Cortex of kidney (tissue), 1 donor: ENCODE measurements at places on chromosomes 13 and 19.

GRCh38 chr13:40197936-40198595, 468.4 kb downstream of the FOXO1 start:
- DNase-seq: no peak

DNA sequence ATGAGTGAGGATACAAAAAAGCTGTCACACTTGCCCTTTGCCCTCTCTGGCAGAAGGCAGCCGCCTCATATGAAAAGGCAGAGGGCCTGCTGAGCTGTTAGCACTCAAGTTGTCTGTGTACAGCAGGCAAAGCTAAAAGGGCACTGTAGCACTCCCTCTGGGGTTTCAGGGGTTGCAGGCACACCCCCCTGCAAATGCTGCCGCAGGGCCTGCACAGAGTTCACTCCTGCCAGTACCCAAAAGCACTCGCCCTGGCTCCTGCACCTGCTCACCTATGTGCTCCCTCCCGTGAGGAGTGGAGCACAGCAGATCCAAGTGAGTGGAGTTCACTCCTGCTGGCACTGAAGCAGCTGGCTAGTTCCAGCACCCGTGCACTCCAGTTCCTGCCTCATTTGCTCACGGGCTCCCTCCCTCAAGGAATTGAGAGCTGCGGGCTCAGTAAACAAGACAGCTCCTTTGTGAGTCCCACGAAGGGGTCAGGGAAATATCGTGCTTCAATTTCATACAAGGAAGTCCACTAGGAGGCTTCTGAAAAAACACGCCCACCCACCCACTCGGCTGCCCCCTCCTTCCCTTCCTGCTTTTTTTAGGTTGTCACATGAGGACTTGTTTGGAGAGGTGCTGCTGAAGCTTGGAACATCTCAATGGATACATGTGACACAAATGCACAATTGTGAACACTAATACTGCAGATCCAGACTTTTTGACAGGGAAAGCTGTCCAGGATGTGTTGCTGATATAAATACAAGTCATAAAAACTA, 9.9 kb upstream of the RCBTB2 start:
- DNase-seq: no peak

- no peak for DNase-seq
Observed at GRCh38 chr19:34712395-34713261, 21.4 kb upstream of the ZNF181 start.

DNA sequence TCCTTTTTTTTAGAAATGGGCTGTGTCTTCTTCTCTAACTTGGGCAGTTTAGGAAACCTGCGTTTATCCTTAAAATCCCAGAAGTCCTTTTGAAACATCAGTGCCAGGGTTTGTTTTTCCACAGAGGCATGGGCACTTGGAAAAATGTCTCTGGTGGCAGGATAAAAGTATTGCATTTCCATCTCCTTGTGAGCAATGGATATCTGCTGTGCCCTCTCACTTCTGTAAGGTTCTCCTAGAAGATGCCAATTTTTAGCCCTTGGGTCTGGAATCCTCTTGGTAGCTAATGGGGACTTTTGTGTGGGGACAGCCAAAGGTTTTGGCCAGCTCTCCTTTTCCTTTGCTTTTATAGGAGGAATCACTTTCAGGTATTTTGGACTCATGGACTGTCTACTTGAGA, 21.0 kb downstream of the WDR87 start:
- no peak for DNase-seq

DNA sequence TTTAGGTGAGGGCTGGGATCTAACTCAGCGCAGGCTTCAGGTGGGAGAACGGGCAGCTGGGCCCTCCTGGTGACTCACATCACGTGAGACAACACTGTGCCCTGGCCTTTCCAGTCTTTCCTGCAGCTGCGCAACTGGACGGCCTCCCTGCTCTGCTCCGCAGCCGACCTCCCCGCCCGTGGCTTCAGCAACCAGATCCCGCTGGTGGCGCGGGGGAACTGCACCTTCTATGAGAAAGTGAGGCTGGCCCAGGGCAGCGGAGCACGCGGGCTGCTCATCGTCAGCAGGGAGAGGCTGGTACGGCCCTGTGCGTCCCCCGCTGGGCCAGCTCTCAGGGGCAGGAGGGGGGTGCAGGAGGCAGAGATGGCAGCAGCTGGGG, 8.8 kb downstream of the SPPL2B start:
- no peak for DNase-seq

GRCh38 chr13:45522571-45522970, 57.8 kb downstream of the COG3 start:
- DNase-seq: no peak

GRCh38 chr13:53890696-53891095, 862.1 kb downstream of the OLFM4 start:
- no peak for DNase-seq

DNA sequence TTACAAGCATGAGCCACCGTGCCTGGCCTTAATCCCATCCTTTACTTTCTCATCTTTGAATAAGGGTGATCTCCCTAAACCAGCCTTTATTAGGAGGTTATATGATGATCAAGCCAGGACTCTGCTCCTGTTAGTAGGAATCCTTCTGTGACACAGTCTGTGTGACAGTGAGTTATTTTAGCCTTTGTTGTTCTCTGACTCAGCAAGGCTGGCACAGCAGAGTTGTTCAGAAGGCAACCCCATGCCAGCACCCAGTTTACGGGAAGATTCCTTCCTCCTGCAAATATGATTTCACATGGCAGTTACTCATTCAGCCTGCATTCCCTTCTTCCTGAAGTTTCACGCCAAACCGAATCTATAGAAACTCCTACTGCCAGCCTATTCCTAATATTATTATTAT, 10.5 kb upstream of the MIER2 start:
- DNase-seq: no peak

DNA sequence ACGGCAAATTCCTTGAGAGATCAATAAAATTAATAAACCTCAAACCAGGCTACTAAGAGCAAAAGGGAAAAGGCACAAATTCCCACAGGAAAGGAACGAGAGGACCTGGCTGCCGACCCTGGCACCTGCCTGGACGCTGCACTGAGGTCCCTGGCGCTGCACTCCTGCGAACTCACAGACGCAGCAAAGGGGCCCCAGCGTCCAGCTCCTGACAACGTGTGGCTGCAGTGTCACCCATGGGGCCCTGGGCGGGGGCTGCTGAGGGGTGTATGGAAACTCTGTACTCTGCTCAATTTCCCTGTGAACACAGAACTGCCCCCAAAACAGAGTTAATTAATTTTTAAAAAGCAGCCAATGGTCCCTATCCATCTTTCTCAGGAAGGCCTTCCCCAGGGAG, 61.3 kb upstream of the C13orf46 start:
- DNase-seq: no peak

DNA sequence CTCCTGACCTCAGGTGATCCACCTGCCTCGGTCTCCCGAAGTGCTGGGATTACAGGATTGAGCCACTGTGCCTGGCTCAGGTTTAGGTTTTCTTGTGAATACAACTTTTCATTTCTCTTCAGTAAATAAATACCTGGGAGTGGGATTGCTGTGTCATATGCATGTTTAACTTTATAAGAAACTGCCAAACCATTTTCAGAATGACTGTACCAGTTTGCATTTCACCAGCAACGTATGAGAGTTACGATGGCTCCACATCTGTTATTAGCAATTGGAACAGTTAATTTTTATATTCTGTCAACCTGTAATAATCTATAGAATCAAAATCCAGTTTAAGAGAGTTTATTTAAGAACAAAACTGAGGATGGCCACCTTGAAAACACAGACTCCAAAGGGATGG, 52.2 kb downstream of the TEX26 start:
- no peak for DNase-seq

- no peak for DNase-seq
Observed at GRCh38 chr19:44725684-44726083, 22.8 kb upstream of the BCL3 start.

DNA sequence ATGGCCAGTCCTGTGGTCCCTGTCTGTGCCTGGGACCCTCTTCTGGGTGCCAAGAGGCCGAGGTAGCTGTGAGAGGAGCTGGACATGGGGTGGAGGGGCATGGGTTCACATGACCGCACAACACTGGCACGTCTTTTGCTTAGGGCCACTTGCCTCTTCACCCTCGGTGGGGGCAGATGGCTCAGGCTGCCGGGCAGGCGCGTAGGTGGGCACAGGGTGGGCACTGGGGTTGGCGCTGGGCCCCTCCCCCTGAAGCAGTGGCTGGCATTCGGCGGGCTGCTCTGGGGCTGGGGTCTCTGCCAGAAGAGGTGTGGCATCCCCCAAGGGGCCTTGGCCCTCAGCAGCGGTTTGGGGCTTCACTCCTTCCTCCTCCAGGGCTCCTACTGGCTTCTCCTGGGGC, 8.4 kb downstream of the PALM3 start:
- no peak for DNase-seq

- DNase-seq: no peak
Observed at GRCh38 chr13:99307648-99308339, 595 bp upstream of the GPR183 start.

DNA sequence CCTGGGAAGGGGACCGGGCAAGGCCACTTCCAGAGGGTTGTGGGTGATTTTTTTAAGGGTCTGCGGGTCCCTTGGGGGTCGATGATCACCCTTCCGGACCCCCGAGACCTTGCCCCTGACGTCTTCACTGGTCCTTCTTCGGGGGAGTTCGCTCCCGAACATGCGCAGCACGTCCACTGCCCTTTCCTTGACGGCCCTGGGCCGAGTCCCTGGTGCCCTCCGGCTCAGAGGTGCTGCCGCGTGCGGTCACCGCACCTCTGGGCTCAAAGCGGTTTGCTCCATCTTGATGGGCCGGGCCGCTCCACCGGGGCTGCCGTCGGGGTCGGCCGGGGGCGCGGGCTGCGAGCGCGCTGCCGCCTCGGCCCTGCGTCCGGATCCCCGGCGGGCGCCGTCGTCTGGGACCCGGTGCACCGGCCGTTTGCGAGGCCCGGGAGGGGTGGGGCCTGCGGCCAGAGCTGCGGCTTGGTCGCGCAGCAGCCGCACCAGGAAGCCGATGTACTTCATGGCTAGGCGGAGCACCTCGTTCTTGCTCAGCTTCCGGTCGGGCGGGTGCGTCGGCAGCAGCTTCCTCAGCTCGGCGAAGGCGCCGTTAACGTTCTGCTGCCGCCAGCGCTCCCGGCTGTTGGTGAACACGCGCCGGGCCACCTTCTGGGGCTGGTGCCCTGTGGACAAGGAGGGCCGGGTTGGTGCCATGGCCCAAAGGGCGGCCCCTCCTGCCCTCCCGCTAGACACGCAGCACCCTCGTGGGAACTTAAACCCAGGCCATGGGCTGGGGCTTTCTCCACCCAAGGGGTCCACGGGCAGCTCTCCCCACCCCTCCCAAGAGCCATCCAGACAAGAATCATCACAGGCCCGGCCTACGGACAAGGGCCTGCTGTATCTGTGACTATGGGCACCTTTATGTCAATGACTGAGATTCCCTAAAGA, 3.3 kb downstream of the LYL1 start:
- no peak for DNase-seq

- no peak for DNase-seq
Observed at GRCh38 chr13:40220299-40220935, 446.0 kb downstream of the FOXO1 start.

DNA sequence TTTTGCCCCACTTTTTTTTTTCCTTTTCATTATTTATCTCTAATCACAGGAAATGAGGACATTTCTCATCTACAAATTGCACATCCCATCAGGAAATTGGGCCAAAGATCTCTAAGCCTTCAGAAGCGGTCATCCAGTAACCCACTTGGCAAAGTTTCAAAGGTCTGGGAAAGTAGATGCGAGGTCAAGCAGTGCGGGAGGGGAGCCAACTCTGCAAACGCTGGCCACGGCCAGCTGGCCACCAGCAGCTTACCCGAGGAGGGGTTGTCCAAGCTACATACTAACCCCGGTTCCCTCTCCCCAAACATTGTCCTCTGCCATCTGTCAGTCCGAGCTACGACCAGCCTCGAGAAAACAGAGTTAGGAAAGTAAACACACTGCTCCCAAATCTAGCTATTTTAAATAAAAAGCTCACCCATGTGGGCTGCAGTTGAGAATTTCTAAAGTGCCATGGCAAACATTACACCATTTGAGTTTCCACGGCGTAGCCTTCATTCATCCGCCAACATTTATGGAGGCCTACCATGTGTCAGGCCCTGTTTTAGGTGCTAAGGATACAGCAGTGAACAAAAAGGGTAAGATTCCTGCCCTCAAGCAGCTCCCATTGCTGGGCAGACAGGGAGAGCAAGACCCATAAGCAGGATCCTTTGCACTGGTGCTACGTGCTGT, 11.5 kb downstream of the FFAR2 start:
- no peak for DNase-seq

DNA sequence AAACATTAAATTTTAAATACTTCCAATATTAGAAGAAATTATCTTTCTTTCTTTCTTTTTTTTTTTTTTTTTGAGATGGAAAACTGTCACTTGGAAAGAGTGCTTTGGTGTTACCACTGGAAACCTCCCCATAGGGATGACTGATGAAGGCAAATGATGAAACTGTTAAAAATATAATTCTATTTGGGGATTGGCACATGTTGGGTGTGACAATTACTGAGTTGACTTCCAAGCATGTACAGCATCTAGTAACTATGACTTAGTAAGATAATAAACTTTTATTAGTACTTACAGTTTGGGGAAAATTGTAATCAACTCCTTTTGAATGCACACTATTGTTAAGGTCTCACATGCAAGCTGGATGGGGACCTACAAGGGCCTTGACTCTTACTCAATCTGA, 592.5 kb downstream of the KCTD12 start:
- DNase-seq: no peak

DNA sequence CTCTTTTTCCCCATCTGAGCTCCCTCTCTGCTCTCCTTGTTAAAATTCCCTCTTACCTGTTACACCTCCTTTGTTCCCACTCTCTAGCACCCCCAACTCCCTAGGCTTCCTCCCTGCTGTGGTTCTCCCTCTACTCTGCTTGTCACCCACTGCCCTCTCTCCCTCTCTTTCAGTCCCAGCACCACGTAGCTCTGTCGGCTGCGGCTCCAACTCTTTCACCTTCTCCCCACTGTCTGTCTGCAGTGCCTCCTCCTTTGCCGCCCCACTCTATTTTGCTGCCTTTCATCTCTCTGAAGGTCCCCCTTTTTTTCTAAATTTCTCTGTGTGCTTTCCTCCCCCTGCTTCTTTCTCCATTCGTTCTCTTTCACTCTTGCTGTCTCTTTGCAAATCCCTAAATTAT, 1.1 kb downstream of the ZNF836 start:
- no peak for DNase-seq

DNA sequence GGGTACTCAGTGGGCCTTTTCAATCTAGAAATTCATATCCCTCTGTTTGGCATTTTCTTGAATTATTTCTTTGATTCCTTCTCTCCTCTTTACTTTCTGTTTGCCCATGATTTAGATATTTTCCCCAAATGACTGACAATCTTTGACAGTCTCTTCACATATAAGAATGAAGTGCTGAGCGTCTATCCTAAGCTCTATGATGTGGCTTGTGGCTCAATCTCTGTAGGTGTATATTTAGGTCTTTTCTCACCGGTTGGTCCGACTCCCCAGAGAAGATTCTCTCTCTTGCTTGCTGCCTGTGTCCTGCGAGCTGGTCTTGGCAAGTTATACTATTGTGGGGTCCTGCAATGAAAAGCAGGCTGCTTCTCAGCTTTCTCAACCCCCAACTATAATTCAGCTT, 29.0 kb downstream of the FLT3 start:
- no peak for DNase-seq

- no peak for DNase-seq
Observed at GRCh38 chr19:57506163-57506562, 6.4 kb downstream of the ZNF773 start.

GRCh38 chr13:108708921-108709320, 79.5 kb downstream of the MYO16 start:
- DNase-seq: no peak
